ENCODE measurements at places on chromosomes 3 and 15.

- DNase-seq, result no peak
Observed at GRCh38 chr3:140249188-140249587, 314.2 kb downstream of the CLSTN2 start.

DNA sequence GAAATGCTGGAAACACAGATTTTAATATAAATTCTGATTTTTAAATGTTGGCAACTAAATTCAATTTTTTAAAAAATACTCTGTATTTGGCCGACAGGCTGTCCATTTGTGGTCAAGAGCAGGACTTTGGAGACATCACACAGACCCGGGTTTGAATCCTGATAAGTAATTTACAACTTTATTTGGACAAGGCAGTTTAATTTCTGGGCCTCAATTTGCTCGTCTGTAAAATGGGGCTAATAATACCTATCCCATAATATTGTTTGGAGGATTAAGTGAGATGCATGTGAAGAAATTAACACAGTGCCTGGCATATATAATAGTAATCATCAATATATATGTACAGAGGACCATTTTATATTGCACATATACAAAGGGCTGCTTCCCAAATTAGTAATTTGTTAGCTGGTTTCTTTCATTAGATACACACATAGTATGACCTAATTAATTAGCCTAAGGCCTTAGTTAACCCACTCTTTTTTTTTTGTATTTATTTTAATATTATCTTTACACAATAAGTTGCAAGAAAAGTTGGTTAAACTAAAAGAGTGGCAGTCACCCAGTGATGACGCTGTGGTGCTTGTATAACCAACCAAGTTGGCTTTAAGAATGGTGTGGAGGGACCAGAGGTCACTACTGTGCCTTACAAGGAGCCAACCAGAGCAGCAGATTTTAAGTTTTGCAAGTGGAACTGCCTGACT is 665 bp downstream of the PIGB start:
- DNase-seq, result no peak

DNA sequence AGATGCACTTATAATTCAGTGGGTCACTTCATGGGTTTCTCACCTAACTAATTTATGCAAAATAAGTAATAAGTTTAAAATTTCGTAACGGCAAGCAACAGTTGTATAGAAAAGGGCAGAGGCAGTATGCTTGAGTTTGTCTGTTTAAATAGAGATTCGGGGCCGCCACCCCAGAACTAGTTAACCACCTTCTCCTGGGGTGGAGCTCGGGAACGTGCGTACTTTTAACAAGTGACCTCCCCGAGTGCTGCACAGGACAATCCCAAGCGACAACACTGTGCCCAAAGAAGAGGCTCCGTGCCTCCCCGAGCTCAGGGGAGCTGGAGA is 439 bp downstream of the SSR3 start:
- DNase-seq, result no peak

GRCh38 chr3:115108614-115109013 is 38.5 kb downstream of the ZBTB20 start:
- DNase-seq, result no peak

- DNase-seq, result no peak
Observed at GRCh38 chr3:130621824-130622223, 104.8 kb downstream of the COL6A6 start.

GRCh38 chr3:170357176-170358041 is at the start of gene SKIL:
Gene SKIL (plus strand): TSS chr3:170357715. CDS start chr3:170360332, 2,617 bp downstream.
- DNase-seq, result peak; percentile 93

- no peak for DNase-seq
Observed at GRCh38 chr3:20668411-20668810, 482.4 kb upstream of the SGO1 start.

- DNase-seq, result no peak
Observed at GRCh38 chr3:34106879-34107278, 308.4 kb downstream of the PDCD6IP start.

GRCh38 chr3:11467875-11468274 is 175.8 kb downstream of the VGLL4 start:
- DNase-seq, result no peak

GRCh38 chr3:64173563-64173962 is 51.7 kb downstream of the PRICKLE2 start:
- DNase-seq, result no peak

GRCh38 chr3:37793889-37794591 is 67.6 kb upstream of the CTDSPL start:
- no peak for DNase-seq

- DNase-seq, result no peak
Observed at GRCh38 chr3:29227307-29227706, 53.6 kb upstream of the RBMS3 start.

DNA sequence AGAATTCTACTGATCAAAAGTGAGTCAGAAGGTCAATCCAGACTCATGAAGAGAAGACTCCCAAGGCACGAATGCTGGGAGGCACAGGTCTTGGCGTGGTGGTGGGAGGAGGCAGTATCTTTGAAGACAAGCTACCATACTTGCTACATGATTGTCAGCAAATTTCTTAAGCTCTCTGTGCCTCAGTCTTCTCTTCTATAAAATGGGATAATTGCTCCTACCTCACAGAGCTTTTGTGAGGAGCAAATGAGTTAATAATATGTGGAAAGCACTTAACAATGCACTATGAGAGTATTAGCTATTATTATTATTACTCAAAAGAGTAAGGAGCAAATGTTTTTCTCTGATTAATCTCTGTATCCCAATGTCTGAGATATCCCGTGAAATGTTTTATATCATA is 36.2 kb downstream of the EHD4 start:
- DNase-seq, result no peak

DNA sequence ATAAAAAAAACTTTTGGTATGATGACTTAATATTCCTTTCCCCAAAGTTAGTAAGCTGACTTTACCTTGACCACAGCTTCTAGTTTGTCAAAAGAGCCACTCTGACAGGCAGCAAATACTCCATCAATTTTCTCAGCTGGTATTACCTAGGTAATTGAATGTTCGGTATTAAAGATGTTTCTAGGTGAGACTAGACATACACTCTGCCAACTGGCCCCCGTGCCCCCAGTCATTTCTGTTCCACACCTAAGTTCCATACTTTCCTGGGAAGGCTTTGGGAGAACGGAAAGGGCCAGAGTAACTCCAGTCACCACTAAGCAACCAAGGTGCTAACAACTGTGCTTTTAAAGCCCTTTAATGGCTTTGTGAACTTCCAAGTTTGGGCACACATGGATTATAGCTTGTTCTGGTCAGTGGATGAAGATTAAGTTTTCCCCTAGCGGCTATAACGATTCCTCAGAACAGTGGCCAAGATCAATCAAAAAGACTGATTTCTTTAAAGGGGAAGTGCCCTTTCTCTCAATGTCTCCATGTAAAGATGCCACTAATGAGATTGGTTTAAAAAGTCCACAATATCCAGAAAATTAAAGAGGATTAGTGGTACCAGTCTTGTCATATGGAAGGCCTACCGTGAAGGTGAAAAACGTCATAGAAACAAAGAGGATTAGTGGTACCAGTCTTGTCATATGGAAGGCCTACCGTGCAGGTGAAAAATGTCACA is 7.0 kb downstream of the EIF4A2 start:
- no peak for DNase-seq

DNA sequence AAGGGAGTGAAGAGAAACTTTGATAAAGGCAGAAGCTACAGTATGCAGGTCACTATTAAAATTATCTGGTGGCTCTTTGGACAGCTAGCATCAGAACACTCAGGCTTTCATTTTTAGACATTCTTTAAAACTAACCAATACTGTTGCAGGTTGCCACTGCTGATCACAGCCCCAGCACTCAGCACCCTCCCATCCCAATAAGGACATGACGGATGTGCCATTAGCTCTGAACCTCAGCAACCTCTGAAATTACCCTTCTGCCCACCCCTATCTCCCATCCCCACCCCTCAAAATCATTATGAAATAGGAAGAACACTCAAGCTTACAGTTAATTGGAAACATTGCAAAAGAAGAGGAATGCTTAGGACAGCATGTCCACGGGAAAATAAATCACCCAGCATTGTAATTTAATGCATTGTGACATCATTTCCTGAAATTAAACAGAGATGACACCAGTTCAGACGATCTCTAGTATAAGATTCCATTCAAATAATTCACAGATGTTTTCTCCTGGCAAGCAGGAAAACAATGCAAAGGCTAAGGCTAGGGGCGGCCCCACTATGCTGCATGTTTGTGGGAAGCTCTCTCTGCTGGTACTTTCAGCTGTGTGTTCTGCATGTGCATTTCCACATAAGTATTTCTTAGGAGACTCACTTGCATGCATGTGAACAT is 71.6 kb downstream of the MEIS2 start:
- DNase-seq, result no peak

DNA sequence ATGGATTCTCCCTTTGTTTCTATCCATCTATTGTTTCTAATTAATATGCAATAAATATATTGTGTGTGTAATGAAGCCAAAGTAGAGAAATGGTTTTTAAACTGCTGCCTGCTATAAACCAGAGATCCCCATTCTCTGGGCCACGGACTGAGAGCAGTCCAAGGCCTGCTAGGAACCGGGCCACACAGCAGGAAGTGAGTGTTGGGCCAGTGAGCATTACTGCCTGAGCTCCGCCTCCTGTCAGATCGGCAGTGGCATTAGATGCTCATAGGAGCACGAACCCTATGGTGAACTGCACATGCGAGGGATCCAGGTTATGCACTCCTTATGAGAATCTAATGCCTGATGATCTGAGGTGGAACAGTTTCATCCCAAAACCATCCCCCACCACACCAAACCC is 85.2 kb upstream of the POMGNT2 start:
- DNase-seq, result no peak

- peak; percentile 45 for DNase-seq
Observed at GRCh38 chr3:124558991-124559845, 171.0 kb upstream of the UMPS start.

DNA sequence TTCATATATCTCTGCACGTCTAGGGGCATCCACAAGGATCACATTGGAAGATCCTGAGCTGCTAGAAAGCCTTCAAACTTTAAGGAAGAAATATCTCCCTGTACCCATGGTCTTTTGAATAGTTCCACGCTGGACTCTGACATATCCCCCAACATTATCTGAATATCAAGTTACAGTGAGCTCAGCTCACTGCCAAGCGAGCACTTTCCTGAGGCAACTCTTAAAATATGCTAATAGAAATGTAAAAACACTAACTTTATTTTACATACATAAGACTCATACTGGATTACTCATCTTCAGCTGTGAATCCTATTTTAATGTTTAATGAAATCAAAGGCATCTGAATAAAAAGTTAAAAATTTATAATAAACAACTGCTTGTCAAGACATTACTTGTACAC is 420.2 kb upstream of the CCDC54 start:
- DNase-seq, result no peak

GRCh38 chr3:119885746-119886530 is 104.0 kb downstream of the NR1I2 start:
- no peak for DNase-seq

DNA sequence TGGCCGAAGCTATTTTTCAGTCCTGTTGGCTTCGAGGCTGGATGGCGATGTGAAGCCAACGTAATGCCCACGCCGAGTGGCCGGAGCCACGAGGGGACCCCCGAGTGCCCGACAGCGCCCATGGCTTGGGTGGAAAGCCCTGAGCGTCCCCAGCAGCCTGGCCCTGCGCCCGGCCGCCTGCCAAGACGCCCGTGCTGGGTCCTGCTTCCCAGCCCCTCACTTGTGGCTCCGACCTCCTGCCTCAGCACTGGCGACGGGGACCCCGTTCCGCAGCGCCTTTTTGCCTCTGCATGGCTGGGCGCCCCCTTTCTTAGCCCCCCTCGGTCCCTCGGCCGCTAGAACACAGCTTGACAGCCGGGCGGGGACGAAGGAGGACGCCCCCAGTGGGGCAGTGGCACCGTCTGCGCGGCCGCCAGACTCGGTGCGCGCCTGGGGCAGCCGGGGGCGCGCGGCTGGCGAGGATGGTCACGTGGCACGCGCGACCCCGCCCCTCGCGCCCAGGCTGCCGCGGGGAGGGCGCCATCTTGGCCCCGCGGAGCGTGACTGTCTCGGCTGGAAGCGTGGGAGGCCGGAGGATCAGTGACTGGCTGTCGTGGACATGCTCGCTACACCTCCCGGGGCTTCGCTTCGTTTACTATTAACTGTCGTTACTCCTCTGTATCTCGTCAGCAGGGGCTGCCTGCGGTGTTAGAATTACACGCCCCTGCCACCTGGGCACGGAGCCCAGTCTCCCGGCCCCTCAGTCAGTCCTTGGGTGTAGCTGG is 626 bp upstream of the GPR176 start:
- DNase-seq, result peak; percentile 51

DNA sequence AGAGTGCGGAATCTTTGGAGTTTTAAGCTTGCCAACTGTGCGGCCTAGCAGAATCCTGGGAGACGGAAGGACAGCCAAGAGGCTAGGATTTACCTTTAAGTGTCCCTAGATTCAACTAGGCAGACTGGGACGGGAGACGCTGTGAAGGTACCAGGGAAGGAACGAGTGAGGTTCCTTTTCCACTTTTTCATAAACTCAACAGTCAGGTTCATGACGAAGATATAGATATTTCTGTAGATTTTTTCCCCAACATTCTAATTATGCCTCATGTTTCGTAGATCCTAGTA is 564 bp upstream of the GABPB1 start:
- DNase-seq, result no peak

DNA sequence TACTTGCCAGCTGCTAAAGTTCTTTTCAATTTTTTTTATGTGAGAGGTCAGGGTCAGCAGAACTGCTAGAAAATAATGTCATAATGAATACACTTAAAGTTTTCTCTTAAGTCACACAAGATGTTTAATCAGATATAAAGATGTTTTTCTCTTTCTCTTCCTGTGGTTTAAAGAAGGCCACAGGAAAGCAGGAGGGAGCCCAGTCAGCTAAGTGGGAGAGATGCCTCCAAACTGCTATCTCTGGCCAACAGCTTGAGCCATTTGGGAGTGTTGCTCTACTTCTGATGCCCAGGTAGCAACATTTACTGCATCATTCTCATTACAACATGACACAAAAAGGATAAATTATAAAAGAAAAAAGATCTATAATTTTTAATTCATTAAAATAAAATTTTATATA is 45.7 kb upstream of the NLGN1 start:
- no peak for DNase-seq

- no peak for DNase-seq
Observed at GRCh38 chr3:122730240-122730639, 49.6 kb downstream of the PARP14 start.

- no peak for DNase-seq
Observed at GRCh38 chr15:54789376-54789775, 407.4 kb downstream of the RSL24D1 start.

DNA sequence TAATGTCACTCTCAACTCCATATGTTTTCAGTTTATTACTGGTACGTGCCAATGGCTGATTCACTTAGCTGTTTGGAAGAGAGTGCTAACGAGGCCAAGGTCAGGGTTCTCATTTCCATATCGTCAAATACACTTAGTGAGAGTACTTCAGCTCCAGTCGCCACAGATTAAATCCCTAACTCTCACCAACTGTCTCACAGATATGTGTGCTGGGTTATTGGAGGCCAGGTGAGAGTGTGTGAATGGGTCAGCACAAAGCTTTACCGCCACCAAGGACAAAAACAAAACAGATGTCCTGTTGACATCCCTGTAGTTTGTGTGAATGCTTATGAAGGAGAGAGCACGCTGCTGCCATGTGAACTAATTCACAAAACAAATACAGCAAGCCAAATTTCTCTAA is 133.5 kb upstream of the TBL1XR1 start:
- DNase-seq, result no peak
